Thymus (tissue), 14 donors: ENCODE measurements at places on chromosomes 16 and 17. TPM values are rescaled to one million over a fixed set of nuclear protein-coding genes. Genes with fewer than 3 reads are reported as not detected.

Gene GPR179
- 0.05 TPM for total RNA-seq

GRCh38 chr16:4463522-4464163, 10.8 kb downstream of the NMRAL1 start:
- peaks cover 69% of the 10 kb centered on the region for H3K36me3 ChIP-seq
- H3K4me3 ChIP-seq = no peak overlapping the region
- no peaks in the 10 kb centered on the region for H3K27me3 ChIP-seq
- no peak overlapping the region for H3K27ac ChIP-seq
- no peaks in the 10 kb centered on the region for H3K4me1 ChIP-seq
- DNase-seq = no peak

Gene TMC5
- total RNA-seq = under 0.01 TPM

GRCh38 chr17:41416479-41416878, 7.9 kb downstream of the KRT37 start:
- DNase-seq = no peak
- H3K4me1 ChIP-seq = peaks cover 10% of the 10 kb centered on the region
- H3K36me3 ChIP-seq = no peaks in the 10 kb centered on the region
- no peak overlapping the region for H3K4me3 ChIP-seq
- H3K27me3 ChIP-seq = peaks cover 2% of the 10 kb centered on the region
- no peak overlapping the region for H3K27ac ChIP-seq

Gene ATP1B2
- 0.05 TPM for total RNA-seq

Gene TBX2
- total RNA-seq = 2.1 TPM

DNA sequence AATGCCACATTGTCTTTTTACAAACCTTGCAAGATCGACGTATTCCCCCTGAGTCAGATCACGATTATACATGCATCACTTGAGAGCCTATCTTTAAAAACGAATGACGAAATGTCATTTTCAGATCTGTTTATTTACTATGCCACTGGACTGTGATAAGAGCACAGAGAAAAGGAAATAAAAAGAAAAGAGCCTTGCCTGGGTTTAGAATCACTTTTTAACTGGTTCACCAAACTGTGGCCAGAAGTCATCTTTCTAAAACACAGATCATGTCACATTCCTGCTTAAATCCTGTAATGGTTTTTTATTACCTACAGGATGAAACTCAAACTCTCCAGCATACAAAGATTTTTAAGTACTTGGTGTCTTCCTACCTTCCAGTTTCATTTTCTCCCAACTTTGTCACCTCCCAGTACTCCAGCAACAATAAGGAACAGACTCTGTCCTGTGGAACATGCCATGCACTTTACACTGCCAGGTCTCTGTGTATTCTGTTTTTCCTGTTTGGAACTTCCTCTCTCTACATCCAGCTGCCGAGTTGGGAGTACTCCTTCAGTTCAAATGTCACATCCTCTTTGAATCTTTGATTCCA, 91.5 kb downstream of the SNX11 start:
- DNase-seq = no peak
- no peaks in the 10 kb centered on the region for H3K27me3 ChIP-seq
- H3K27ac ChIP-seq = no peak overlapping the region
- peaks cover 6% of the 10 kb centered on the region for H3K4me1 ChIP-seq

Gene AIPL1
- total RNA-seq = 0.05 TPM

DNA sequence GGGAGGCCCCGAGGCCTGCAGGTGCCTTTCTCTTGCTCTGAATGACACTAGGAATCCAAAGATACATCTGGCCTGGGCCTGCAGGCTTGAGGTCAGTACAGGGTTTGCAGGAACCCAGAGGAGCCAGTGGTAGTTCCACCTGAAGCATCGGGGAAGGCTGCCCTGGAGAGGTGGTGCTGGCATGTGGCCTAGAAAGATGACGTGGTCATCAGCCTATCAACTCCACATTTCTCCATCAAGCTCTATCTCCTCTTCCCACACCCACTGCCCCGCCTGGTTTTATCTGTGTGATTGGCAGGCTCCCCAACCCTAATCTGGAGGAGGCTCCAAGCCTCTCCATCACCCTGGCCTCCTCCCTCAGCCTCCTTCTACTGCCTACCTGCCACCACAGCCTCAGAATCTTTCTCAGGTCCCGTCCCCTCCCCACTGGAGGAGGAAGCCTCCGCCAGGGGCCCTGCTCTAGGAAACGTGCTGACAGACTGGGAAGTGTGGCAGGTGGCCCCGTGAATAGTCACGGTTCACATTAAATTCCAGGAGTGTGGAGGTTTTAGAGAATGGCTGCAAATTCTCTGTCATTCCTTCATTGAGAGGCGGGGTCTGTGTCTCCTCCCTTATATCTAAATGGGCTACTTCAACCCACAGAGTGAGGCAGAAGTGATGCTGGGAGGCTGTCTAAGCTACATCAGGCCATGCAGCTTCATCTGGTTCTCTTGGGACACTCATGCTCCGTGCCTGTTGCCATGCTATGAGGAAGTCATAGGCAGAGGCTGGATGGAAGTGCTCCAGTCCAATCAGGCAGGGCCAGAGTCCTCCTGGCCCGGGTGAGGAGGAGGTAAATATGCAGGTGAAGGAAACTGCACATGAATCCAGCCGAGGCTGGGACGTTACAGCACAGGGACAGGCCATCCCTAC, 11.4 kb upstream of the MAP2K3 start:
- no peak overlapping the region for H3K4me3 ChIP-seq
- H3K27ac ChIP-seq = no peak overlapping the region
- no peak for DNase-seq
- no peaks in the 10 kb centered on the region for H3K36me3 ChIP-seq
- H3K4me1 ChIP-seq = peaks cover 7% of the 10 kb centered on the region

- peaks cover under 1% of the 10 kb centered on the region for H3K4me1 ChIP-seq
- H3K4me3 ChIP-seq = no peak overlapping the region
- no peaks in the 10 kb centered on the region for H3K36me3 ChIP-seq
Observed at GRCh38 chr16:48531011-48531962, 78.7 kb downstream of the N4BP1 start.

Gene KRTAP4-9
- total RNA-seq = not detected

Gene TMIGD1
- not detected for total RNA-seq

- H3K4me3 ChIP-seq = no peak overlapping the region
- peaks cover 21% of the 10 kb centered on the region for H3K4me1 ChIP-seq
- peak; percentile 80 for DNase-seq
- H3K27me3 ChIP-seq = peaks cover 37% of the 10 kb centered on the region
- H3K27ac ChIP-seq = peak overlapping the region; percentile 36
Observed at GRCh38 chr17:19306160-19307111, 56.1 kb downstream of the B9D1 start.

DNA sequence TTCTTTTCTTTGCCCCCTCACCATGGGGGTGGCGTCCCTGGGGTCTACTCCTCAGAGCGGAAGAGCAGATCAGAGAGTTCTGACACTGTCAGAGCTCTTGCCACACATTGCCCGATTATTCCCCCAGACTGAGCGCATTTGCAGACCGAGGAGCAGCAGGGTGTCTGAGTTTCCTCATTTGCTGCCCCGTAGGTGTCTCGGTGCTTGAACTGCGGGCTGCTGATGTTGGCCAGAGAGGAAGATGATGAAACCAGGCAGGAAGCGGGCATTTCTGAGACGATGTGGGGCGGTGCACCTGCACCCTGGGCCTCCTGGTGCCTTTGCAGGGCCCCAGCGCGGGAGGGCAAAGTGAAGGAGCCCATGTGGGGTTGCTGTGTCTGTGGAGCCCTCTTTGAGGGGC, 55.2 kb downstream of the ARSG start:
- H3K27ac ChIP-seq = peak overlapping the region; percentile 97
- H3K4me1 ChIP-seq = peaks cover 71% of the 10 kb centered on the region
- H3K27me3 ChIP-seq = no peaks in the 10 kb centered on the region
- H3K4me3 ChIP-seq = peak overlapping the region; percentile 30
- DNase-seq = peak; percentile 86

- no peak overlapping the region for H3K4me3 ChIP-seq
- H3K36me3 ChIP-seq = peaks cover 7% of the 10 kb centered on the region
- no peak for DNase-seq
Observed at GRCh38 chr16:75402821-75403475, 30.4 kb downstream of the CFDP1 start.
